ENCODE measurements at places on chromosomes 5 and 9.

- no peak for DNase-seq
Measured at GRCh38 chr5:82307451-82307850, 29.3 kb upstream of the RPS23 start.

GRCh38 chr9:38172586-38172985, 103.6 kb upstream of the SHB start:
- DNase-seq = no peak

- DNase-seq = no peak
Measured at GRCh38 chr9:16278326-16278999, 592.0 kb downstream of the BNC2 start.

GRCh38 chr5:66538126-66538525, 58.1 kb upstream of the MAST4 start:
- DNase-seq = no peak

GRCh38 chr5:158951436-158952247, 148.1 kb downstream of the EBF1 start:
- DNase-seq = no peak

DNA sequence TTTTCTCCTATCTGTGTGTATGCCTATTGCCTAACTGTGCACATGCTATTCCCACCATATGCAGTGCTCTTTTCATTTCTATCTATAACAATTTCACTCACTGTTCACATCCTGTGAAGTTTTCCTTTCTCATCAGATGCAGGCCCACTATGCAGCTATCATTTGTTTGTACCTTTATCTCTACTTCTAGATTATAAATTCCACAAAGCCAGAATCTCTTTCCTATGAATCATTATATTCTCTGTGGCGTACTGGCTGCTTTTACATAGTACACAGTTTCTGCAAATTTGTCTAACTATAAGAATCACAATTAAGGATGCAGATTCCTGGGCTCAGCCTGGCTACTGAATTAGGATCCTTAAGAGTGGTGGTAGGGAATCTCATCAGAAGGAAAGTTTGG, 600.8 kb upstream of the ARRDC3 start:
- no peak for DNase-seq

- no peak for DNase-seq
Measured at GRCh38 chr5:132233811-132234683, 6.4 kb upstream of the P4HA2 start.

GRCh38 chr5:51279983-51280706, 103.1 kb upstream of the ISL1 start:
- no peak for DNase-seq

GRCh38 chr9:132955768-132956167, 11.4 kb upstream of the TSC1 start:
- DNase-seq = no peak

DNA sequence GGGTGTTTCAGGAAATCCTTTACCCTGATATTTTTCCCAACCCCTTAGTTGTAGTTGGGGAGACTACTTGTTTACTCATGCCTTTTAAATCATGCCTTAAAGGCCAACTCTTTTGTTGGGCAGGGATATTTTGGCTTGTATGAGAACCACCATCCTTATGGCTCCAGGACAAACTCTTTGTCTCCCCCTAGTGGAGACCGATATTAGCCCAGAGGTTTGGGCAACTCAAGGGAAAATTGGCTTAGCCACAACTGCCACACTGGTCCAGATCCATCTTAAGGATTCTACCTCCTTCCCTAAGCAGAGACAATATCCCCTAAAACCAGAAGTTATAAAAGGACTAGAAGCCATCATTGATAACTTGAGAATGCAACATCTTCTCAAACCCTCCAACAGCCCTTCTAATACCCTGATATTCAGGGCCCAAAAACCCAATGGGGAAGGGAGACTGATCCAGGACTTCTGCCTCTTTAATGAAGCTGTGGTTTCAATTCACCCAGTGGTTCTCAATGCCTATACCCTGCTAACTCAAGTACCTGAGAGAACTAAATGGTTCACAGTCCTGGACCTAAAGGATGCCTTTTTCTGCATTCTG, 100.9 kb upstream of the HCN1 start:
- DNase-seq = no peak

- DNase-seq = no peak
Measured at GRCh38 chr9:91328186-91328585, 33.5 kb downstream of the AUH start.

GRCh38 chr5:123220621-123221146, 131.6 kb downstream of the PRDM6 start:
- no peak for DNase-seq

DNA sequence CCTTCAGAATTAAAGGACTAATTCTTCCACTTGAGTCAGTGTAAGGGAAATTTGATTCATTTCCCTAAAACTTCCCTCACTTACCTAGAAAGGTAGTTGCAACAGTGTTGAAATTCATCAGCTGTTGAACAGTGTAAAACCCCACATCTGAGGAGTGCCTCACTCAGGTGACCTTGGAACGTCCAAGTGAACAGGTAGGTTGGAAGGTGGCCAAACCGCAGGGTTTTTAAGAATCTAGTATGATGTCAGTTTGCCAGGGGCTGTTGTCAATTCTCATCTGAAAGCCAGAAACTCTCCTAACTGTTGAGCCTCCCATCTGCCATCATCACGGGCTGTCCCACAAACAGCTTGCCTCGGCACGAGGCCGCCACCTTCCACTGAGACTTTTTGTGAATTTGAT, 105.7 kb downstream of the TMEM174 start:
- DNase-seq = no peak

- no peak for DNase-seq
Measured at GRCh38 chr5:169599451-169599850, 15.9 kb downstream of the SPDL1 start.

DNA sequence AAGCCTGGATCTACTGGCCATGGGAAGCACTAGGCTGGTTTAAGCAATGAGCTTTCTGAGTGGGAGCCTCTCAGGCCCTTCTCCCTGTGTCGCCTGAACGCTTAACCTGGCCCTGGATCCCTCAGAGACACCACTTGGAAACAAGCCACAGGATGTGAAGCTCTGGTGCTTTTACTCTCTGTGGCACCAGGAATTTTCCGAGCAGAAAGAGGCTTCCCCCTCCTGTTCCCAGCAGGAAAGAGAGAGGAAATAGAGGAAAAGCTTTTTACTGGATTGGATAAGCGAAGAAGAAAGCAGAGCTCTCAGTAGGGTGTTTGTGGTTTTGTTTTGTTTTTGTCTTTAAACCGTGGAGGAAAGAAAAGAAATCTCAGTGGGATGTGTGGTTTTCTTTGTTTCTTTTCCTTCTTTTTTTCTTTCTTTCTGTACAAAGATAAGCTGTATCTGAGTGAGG, 34.5 kb downstream of the COL15A1 start:
- DNase-seq = no peak

DNA sequence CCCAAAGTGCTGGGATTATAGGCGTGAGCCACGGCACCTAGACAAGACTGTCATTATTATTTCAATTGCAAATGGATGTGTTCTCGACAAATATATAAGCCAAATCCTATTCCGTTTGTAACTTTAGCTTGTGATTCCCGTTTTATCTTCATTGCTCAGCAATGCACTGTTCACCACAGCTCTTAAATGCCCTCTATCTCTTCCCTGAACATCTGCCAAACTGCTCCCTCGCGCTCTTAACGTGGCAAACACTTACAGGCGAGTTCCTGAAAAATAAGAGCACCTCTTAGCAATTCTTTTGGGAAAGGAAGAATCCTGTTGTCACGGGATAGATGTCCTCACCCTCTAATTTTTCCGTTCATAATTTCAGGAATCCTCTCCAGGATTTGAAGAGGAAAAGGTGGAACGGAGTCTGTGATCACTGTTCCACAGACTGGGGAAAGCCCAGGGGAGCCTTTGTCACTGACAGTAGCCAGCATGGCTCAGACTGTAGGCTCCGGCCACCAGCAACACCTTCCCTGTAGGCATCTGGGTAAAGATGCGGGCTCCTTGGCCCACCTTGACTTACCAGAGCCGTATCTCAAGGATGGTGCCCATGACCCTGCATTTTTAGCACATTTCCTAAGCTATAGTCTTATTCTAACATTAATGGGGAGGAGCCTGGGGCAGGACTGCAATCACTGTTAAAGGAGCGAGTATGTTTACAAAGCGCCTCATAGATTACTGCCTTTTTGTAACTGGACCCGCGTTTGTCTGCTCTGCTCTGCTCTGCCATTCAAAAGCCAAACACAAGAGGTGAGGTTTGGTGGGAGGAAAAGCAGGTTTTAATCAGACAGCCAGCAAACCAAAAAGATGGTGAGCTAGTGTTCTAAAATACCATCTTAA, 20.2 kb upstream of the GNPDA1 start:
- no peak for DNase-seq

- DNase-seq = no peak
Measured at GRCh38 chr9:77030045-77030444, 10.6 kb downstream of the FOXB2 start.

DNA sequence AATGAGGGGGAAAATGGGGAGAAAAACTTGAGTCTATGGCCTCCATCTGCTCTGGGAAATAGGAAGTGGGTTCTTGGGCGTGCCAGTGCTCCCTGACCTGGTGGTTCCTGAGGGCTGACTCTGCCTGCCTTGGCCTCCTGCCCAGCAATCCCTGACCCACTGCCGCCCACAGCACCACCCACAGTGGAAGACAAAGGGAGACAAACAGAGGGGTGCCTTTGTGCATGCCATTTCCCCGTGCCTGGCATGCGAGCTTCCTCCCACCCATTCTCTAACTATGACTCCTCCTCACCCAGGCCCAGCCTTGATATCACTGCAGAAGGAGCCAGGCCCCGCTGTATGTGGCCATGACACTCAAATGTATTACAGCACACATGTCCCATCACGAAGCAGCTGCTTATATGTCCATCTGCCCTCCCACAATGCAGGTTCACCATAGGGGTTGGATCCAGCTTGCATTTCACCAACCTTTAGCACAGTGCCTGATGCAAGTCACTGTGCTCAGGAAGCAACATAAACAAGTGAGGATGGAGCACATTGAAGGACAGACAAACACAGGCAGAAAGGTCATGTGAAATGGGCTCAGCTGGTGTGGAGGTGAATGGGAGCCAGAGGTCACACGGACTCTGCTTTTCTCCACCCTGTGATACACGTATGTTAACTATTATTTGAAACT, 84.4 kb downstream of the ADRB2 start:
- no peak for DNase-seq

DNA sequence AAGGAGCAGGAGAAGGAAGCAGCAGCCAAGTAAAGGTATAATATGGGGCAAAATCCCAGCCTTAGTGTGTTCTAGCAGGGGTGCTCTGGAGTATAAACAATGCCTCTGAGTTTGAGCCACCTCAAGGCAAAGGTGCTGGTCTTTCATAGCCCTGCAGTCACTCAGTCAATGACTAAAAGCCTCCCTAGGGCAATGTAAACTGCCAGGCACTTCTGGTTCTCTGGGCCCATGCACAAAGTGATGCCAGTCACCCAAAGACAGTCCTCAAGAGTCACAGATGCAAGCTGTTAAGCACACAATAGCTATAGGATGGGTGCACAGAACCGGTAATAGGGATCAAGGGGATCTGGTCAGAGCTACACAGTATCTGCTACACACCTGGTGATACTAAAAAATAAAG, 12.6 kb downstream of the ZBTB5 start:
- no peak for DNase-seq

- no peak for DNase-seq
Measured at GRCh38 chr5:115456056-115456455, 88.5 kb downstream of the FEM1C start.

GRCh38 chr9:257957-258356, 43.3 kb downstream of the DOCK8 start:
- DNase-seq = no peak

- DNase-seq = no peak
Measured at GRCh38 chr9:24912767-24913166, 367.1 kb upstream of the IZUMO3 start.

DNA sequence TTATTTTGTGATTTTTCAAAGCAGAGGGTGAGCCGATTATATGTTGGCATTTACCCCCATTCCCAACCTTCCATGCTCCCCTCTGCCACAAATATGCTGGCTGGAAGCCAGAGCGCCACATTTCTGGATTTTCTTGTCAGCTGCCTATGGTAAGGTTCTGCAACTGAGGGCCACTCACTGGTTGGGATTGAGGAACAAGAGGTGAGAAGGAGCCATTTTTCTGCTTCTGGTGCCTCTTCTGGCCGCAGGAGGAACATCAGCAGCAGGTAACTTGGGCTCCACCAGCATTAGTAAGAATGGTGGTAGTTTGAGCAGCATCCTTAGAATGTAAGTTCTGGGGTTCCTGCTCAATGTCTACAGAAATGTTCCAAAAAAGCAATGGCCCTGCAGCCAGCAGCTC, 159.5 kb upstream of the MAST4 start:
- DNase-seq = no peak

GRCh38 chr9:1535051-1535450, 480.1 kb upstream of the SMARCA2 start:
- no peak for DNase-seq

DNA sequence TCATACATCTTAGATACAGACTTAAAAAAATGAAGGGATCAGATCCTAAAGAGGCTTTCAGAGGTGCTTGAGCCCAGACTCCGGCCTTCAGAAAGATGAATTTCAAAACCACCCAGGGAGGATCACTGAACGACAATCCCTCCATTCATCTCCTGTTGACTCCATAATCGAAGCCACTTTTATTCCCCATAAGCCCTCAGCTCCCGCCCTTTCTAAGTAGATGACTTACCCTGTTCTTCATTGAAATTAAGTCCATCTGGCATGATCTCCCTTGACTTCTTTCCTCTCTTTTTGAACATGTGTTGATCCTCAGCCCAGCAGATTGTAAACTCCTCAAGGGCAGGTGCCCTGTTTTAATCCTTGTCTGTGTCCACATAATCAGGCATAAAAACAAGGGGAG, 50.8 kb upstream of the ASTN2 start:
- DNase-seq = no peak

GRCh38 chr5:54460181-54460919, 4.9 kb downstream of the HSPB3 start:
- DNase-seq = no peak
